ENCODE measurements at places on chromosomes 2 and 18.

DNA sequence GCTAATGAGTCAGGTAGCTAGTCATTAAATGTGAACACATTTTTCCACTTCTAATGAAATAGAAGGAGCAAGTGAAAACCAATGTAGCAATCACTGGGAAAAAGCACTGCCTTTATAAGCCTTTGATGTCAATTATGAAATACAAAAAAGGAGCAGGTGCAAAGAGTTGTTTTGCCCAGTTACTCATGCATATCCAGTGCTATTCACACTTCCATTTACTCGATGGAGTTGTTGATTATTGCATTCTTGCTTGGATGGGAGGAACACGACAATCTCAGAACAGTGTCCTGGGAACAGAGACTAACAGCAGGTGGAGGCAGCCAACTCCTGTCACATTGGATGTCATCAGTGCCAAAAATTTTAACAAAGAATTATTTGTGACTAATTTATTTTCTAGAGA is 372.5 kb downstream of the CBLN2 start:
- no peak for DNase-seq

DNA sequence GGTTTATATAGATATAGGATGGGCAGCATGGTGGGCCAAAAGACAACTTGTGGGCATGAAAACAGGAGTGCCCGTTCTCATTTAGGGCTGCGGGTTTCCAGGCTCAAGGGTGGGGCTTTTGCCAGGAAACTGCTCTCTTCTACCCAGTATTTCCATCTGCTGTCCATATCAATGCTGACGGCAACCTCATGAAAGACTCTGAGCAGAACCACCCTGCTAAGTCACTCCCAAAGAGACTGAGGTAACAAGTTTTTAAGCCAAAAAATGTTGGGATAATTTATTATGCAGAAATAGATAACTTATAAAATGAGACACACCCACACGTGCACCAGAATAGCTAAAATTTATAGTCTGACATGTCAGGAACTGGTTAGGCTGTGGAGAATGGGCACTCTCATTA is 36.1 kb upstream of the MPPE1 start:
- DNase-seq, result no peak

DNA sequence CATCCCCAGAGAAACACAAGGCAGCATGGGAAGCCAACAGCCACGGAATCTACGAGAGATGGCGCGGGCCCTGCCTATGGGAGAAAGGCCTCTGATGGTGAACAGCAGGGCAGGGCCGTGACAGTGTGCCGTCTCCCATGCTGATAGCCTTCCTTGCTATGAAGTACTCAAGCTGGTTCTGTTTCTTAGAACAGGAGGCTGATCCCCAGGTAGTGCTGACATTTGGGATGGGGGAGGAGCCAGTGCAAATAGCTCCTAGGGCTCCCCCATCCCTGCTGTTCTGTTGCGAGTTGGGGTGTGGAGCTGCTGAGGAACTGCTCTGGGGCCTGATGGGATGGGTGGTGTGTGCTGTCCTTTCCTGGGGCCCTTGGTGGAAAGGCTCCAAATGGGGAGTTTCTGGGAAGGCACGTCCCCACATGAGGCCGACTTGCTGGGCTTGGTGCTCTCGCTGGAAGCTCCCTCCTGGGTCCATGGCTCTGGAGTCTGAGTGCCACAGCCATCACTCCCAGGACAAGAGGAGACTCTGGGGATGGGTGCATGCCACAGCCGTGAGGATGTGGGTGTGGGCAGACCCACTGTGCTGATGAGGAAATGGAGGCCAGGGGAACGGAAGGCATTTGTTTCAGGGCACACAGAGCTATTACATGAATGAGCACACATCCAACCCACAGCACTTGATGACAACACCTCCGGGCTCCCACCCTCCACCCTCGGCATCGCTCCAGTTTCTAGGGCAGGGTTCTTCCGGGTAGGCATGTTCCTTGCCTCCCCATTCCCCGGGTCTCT is 246.8 kb downstream of the HDAC4 start:
- DNase-seq, result no peak

DNA sequence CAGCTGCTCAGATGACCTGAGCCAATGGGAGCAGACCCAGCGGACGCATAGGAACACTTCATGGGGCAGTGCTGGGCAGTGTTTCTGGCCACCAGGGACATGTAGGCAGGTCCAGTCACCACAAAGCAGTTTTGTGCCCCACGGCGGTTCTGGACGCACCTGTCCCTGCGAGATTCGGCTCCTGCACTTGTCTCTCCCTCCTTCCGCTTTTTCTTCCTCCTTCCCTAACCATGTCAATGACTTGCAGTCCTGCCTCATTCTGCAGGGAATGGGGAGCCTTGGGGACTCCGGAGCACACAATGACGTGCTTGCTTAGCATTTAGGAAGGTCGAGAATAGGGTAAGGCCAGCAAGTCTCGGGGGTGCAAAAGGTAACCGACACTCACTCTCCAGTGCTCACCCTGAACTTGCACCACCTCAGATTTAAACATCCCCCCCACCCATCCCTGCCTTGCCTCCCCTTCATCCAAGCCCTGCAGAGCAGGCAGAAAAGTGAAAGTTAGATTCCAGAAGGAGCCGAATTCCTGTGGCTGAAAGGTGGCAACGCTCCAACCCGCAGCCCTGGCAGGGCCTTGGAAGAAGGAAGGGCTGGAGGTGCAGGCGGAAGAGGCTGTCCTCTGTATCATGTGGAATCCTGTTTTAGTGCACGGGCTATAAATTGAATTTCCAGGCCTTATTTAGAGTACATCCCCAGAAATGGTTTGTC is 40.5 kb upstream of the ATG16L1 start:
- DNase-seq, result no peak

DNA sequence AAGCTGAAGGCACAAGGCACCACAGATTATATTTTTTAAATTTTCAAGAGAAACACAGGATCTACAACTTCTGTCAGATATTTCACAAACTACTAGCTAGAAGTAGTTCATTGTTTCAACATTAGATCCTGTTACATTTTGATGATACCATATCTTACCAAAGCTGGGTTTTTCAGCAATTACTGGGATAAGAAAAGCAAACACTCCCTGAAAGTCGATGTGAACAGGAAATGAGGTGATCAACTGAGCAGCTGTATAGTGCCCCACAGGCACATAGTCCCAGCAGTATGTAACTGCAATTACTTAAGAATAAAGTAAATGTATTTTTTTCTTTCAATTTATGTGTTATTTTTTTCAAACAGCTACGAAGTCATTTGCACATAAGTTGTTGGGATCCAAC is 103.5 kb downstream of the DNER start:
- DNase-seq, result no peak

DNA sequence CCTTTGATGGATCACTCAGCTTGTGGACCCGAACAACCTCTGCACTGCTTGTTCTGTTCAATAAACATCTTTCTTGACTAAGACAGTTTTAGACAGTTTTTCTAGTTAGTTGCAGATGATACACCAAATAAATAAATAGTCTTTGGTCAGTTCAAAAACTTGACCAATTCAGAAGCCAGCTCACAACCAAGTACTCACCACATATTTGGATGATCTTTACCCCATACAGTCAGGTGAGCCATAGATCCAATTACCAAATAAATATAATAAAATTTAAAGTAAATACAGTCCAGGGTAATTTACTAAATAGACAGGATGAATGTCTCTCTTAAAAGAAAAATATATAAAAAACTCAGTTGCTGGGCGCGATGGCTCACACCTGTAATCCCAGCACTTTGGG is 18.2 kb downstream of the SCN3A start:
- no peak for DNase-seq

GRCh38 chr2:170680172-170680941 is 34.8 kb upstream of the SP5 start:
- DNase-seq, result no peak

- DNase-seq, result no peak
Observed at GRCh38 chr2:143850084-143850483, 669.8 kb downstream of the ZEB2 start.
